ENCODE measurements at places on chromosomes 11 and 22.

- DNase-seq, result no peak
Observed at GRCh38 chr22:17828502-17829080, 54.3 kb upstream of the BID start.

GRCh38 chr22:43377896-43378704 is 33.7 kb upstream of the MPPED1 start:
- DNase-seq, result no peak

GRCh38 chr11:57474017-57474802 is 13.9 kb downstream of the RTN4RL2 start:
- no peak for DNase-seq

DNA sequence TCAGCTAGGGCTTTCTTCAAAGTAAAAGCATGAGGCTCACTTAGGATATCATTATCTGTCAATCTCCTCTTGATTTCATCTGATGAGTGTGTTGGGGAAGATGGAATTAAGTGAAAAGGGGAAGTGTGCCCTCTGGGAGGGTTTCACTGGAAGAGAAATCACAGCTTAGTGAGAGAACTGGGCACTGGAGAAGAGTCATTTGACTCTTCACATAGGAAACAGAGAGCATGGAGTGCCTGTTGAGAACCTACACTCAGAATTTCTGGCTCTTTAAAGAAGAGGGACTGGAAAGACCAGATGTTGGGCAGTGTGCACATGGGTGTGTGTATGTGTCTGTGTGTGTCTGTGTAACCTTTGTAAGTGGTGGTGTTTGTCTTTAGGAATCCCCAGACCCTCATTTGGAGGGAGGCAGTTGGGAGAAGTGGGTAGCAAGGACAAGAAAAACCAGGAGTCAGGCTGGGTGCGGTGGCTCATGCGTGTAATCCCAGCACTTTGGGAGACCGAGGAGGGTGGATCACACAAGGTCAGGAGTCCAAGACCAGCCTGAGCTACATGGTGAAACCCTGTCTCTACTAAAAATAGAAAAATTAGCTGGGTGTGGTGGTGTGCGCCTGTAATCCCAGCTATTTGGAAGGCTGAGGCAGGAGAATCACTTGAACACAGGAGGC is 10.0 kb downstream of the STX3 start:
- no peak for DNase-seq

DNA sequence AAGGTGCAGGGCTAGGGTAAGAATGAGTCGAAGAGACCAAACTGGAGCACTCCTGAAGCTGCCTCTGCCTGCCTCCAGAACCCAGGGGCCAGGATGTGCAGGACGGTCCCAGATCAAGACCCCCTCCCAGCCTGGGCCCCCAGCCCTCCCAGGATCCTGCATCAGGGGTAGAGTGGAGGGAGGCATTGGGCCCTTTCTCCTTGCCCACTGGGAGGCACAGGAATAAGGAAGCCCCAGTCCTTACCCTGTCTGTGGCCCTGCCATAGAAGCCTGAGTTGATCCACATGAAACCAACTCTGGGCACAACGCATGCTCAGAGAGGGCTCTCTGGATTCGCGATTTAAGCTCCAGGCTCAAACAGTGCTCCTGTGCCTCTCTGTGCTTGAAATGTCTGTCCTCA is 661.8 kb upstream of the B3GAT1 start:
- DNase-seq, result no peak

GRCh38 chr11:12042215-12042676 is 33.8 kb upstream of the DKK3 start:
- DNase-seq, result no peak

DNA sequence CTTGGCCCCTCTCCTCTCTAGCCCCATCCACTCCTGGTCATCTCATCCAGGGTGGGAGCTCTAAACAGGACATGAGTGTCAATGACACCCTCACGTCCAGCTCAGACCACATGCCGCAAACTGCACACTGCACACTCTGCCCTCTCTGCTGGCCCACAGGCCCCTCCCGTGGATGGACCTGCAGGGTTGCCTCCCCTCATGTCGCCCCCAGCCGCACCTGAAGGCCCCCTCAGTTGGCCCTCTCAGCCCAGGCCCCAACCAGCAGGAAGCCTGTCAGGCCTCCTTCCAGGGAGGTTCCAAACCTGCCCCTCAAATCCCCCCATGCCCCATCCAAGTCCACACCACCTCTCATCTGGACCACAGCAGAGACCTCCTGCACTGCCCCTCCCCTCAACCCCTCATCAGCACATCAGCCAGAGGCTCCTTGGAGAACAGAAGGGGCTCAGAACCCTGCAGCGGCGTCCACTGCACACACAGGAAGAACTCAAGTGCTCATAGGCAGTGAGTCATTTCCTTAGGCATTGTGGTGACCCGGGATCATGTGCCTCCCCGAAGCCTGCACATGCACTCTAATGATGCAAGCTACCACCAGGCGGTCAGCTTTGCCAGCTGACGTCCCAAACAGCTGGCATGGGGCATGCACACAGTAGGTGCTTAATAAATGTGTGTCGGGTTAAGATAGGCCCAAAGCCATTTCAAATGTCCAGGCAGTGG is 12.9 kb upstream of the CDKN1C start:
- no peak for DNase-seq

DNA sequence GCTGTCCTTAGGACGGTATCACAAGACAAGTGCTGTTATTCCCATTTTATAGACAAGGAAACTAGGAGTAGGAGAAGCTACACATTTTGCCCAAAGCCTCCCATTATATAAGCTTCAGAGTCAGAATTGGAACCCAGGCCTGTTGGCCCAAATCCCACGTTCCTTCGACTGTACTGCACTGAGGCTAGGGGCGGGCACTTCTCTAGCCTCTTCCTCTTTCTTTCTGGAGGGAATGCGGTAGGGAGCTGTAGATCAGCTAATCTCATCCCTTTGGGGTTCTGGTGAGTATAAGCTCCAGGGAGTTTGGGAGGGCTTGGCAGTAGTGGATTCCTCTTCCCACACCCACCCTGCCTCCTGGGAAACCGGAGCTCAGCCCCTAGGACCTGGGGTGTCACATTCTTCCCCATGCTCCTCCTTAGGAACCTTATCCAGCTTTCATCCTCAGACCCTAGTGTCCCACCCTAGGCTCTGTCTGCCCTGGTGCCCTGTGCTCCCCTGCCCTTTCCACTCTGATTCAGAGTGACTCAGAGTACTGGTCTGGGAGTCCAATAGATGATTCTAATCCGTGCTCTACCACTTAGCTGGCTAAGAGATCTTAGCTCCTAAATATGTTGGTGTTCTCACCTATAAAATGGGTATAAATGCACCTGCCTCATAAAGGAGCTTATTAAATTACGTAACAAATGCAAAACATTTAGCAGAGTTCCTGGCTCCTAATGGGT is 29.3 kb downstream of the PHLDB1 start:
- DNase-seq, result no peak

- no peak for DNase-seq
Observed at GRCh38 chr11:7635137-7635536, 38.2 kb downstream of the CYB5R2 start.

DNA sequence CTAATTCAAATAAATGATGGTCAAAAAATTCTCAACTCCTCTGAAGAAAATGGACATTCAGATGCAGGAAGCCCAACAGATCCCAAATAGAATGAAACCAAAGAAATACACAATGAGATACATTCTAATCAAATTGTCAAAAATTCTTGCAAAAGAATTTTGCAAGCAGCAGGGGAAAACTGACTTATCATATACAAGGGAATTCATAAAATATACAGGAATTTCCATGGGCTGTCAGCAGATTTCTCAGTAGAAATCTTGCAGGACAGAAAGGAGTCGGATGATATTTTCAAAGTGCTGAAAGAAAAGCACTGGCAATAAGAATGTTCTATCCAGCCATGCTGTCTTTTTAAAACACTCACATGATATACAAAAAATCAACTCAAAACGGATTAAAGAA is 194.6 kb upstream of the ZC3H12C start:
- no peak for DNase-seq

GRCh38 chr11:35967042-35967441 is 23.2 kb downstream of the LDLRAD3 start:
- DNase-seq, result no peak

DNA sequence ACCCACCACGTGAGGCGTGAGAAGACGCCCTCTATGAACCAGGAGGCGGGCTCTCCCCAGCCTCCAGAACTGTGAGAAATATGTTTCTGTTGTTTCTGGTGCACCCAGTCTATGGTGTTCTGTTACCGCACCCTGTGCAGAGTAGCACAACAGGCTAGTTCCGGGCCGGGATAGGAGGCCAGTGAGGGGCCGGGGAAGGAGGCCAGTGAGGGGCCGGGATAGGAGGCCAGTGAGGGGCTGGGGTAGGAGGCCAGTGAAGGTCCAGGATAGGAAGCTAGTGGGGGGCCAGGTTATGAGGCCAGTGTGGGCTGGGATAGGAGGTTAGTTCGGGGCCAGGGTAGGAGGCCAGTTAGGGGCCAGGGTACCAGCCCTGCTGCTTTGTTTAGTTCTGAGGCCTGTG is 204.6 kb downstream of the BARX2 start:
- no peak for DNase-seq
